ENCODE measurements at places on chromosomes 2 and 18.

- no peak for DNase-seq
Observed at GRCh38 chr2:42337356-42337820, 23.6 kb downstream of the COX7A2L start.

DNA sequence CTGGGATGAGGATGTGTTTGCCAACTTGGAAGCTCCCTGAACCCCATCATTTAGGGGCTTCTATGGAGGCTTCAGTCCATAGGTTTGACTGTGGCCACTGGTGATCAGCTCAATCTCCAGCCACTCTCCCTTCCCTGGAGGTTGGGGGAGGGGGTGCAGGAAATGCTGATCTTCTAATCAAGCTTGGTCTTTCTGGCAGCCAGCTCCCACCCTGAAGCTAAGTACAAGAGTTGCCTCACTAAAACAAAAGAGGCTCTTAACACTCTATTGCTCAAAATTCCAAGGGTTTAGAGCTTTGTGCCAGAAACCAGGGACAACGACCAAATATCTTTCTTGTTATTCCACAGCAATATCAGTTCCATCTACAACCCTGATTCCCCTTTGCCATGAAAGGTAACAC is 19.4 kb upstream of the MPPE1 start:
- no peak for DNase-seq

GRCh38 chr2:202037086-202037485 is 3.4 kb downstream of the FZD7 start:
- no peak for DNase-seq

DNA sequence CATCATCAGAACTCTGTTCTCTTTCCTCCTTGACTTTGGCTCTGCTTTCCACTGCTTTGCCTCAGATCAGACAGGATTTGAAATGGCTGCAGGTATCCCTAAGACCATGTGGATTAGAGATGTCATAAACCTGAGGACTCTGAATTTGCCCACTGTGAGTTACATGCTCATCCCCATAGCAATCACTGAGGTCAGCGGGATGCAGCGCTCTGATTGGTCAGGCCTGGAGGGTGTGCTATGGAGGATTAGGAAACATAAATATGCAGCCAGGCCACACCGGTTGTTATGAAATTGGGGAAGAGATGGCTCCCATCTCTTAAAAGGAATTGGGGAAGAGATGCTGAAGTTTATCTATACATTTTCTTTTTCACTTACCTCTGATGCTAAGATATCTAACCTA is 73.7 kb upstream of the DNAJC10 start:
- no peak for DNase-seq

DNA sequence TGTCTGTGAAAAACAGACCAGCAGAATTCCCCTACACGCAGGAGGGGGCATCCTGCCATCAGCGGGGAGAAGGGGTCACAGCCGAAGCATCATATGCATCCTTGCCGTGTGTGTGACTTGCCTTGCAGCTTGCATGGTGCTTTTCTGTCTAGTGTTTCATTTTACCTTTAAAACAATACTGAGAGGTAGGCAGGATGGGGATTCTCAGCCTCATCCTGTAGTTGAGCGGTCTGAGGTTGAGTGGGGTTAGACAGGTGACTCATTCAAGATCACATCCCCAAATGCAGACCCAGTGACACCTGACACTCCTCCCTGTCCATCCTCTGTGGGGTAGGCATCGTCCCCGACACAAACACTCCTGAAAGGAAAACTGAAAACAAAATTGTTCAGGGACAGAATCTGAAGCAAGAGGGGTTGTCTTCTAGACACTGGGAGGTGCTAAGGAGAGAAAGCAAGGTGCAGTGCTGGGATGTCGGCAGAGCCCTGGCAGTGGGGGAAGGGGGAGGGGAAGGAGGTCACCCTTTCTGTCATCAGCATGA is 7.9 kb downstream of the ARL4C start:
- DNase-seq: no peak

DNA sequence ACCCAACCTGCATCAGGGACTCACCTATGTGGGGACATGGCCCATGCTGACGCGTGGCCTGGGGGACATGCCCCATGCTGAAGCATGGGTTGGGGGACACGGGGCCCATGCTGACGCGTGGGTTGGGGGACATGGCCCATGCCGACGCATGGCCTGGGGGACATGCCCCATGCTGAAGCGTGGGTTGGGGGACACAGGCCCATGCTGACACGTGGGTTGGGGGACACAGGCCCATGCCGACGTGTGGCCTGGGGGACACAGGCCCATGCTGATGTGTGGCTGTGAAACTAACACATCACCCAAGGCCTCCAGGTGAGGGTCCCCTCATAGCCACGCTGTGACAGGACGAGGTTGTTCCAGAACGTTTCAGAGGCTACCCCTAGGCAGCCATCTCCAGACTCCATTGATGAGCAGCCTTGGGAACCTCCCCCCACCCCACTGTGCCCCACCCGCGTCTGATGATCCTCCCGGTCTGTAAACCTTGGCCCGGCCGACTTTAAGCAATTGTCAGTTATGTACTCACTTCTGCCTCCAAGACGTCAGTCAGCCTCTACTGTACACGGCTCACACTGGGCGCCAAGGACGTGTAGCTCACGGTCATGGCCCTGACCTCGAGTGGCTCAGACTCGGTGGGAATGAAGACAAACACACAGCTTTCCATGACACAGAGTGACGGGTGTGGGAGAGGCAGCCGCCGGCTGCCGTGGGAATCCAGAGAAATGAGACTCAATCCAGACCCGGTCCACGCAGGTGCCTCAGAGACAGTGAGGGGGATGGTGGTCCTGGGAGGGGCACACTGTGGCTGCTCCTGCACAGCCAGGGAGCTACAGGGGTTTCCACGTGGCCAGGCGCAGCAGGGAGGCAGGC is 50.2 kb upstream of the SLC66A3 start:
- no peak for DNase-seq

- DNase-seq: no peak
Observed at GRCh38 chr2:105652014-105652796, 92.5 kb upstream of the NCK2 start.

GRCh38 chr2:84472856-84473565 is 13.9 kb upstream of the SUCLG1 start:
- no peak for DNase-seq

- no peak for DNase-seq
Observed at GRCh38 chr2:80255918-80256781, 48.4 kb downstream of the LRRTM1 start.

DNA sequence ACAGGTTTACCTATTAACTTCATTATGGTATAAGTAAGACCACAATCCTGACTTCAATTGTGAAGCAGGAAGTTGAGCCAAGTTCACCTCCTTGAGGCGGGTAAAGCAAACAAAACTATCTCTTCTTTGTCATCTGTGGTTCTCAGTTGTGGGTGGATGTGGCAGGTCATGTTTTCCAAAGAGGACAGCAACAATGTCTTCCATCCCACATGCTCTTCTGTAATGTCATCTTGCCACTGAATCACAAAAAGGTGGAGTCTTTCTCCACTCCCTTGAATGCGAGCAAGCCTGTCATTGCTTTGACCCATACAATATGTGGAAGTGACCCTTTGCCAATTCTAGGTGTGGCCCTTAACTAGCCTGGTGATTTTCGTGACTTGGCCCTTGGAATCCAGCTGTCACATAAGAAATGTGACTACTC is 98.7 kb downstream of the GRB14 start:
- no peak for DNase-seq

DNA sequence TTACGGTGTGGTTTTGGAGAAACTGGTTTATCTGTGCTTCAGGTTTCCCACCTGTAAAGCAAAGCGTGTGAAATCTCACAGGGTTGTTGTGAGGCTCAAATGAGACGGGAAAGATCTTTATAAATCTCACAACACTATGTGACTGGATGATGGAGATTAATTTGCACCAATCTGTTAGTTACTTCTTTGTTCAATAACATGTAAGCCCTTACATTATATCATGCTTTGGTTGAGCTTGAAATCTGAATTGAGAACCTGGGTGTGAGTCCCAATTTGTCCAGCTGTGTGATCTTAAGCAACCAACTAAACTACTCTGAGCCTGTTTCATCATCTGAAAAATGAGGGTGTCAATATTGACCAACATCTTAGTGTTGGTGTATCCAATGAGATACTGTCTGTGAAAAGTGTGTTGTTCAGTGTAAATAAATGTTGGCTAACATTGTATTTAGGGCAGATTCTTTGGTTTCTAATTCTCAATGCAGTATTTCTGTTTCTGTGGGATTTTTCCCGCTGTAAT is 741 bp upstream of the GCKR start:
- DNase-seq: no peak

GRCh38 chr2:37599688-37600525 is 71.5 kb downstream of the CDC42EP3 start:
- DNase-seq: peak; percentile 19

DNA sequence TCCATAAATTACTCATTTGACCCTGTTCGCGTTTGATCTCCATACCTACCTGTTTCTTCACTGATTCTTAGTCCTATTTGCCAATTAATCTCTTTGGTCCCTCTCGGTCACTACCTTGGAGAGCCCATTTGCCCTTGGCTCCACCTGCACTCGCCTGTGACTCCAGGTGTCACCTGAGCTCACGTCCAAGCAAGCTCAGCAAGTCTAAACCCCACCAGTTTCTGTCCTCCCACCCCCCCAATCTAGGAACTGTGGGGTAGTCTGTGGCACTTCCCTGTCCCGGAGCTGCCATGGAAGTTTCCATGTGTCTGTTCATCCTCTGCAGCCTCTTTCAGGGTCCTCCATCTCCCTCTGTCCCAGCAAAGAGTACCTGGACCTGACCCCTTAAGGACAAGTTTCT is 68.1 kb upstream of the BCL2L11 start:
- DNase-seq: no peak

GRCh38 chr2:15177103-15177502 is 384.0 kb downstream of the NBAS start:
- peak; percentile 40 for DNase-seq

DNA sequence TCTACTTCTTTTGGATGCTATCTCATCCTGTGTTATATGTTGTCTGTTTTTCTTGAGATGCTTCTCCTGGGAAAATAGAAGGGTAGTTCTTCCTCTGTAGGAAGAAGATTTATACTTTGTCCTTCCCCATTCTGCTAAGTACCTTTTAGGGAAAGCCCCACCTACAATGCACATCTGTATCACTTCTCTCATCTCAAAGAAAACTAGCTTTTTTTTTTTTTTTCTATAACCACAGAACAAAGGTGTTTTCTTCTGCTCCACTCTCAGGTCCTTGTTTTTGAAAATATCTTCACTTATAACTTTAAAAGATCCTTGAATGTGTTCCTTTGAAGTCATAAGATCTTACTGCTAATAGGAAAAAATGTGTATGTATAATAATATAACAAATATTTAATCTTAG is 30.8 kb downstream of the CCDC150 start:
- DNase-seq: no peak

DNA sequence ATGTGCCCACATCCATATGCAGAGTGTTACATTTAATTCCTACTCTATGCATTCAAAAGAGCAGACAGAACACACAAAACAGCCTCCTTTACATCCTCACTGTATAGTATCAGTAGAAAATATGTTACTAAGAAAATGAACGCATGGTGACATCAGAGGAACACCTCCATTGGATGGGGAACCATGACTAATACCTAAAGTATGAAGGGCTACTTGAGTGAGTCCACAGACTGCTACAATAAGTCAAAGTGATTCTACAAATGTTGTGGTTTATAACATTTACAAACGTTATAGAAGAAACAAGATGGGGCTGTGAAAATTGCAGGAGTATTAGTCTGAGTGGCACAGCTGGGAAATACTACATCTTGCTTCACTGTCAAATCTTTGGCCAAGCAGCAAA is 1830.9 kb upstream of the PIK3C3 start:
- no peak for DNase-seq

DNA sequence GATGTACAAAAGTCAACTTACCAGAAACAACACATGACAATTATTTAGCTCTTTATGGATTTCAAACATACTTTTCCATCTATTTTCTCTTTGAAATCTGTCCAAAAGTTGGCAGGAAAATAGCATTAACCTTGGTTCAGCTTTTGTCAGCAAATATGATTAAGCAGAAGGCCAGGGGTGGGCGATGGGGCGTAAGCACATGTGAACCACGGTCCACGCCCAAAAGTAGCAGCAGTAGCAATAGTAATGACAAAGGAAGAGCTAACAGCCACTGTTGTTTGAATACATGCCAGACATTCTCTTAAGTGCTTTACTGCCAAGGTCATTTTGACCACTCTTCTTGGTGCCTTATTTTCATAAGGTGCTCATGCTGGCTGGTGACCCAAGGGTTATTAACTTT is 73.5 kb downstream of the ANTXR1 start:
- DNase-seq: no peak

GRCh38 chr2:86704459-86704971 is 15.6 kb upstream of the RMND5A start:
- DNase-seq: no peak

DNA sequence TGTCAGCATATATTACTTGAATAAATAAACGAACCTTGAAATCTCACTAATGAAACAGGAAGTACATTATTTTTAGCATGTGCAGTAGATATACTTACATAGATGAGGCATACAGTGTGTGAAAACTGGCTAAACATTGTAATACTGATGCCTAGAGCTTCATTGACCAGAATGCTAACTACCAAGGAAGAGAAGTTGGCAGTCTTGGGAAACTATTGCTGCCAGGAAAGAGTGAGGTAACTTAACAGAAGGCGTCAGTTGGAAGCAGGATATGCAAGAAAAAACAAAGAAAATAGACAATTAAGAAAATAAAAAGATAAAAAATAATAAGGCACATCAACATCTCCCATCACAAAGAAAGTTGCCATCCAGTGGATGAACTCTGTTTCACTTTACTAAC is 963.0 kb downstream of the TDRD15 start:
- DNase-seq: no peak

DNA sequence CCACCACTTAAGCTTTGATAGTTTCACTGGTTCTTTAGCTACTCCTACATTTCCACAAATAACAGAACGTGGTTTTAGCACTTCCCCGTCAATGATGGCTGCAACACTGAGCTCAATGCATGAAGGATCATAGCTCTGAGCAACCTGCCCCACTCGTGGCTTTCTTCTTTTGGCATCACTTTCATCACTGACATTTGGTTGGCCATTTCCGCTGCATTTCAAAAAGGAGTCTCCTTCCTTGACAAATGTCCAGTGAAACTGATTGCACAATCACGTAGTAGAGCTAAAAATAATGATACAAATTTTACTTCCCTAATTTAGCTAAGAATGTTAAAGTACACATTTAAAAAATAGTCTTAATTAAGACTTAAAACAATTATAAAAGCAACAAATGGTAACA is 205.2 kb upstream of the HDAC4 start:
- DNase-seq: no peak

- DNase-seq: no peak
Observed at GRCh38 chr2:1551905-1552304, 138.6 kb downstream of the TPO start.

- DNase-seq: no peak
Observed at GRCh38 chr2:46336283-46336959, 39.2 kb downstream of the EPAS1 start.

Data from activated CD4-positive, CD25-positive, alpha-beta regulatory T cell treated with anti-CD3 and anti-CD28 coated beads, Interleukin-2, amount 50 U/mL, for 16 hours (primary cell).